Stimulated activated CD4-positive, alpha-beta T cell treated with anti-CD3 and anti-CD28 coated beads, Interleukin-1b, Interleukin-23, amount 100 ng/mL, for 1 hour (primary cell): ENCODE measurements at places on chromosomes 12 and 14.

- DNase-seq, result no peak
Observed at GRCh38 chr12:96064966-96065365, 29.6 kb upstream of the LTA4H start.

DNA sequence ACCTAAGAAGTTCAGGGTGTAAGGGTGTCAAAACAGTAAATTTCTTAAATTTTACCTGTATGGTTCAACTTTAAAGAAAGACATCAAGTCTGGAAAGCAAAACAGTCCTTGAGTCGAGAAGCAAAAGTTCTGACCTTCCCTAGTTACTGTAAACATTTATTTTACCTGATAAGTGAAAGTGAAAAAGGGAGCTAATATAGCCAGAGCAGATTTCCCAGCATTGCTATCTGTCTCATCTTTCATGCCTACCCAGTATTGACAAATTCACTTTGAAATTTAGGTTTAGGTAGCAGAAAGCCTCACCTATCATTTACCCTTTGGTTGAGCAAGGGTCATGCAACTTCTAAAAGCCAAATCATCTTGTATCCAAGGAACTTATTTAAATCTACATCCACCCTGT, 24.5 kb downstream of the SLC38A4 start:
- no peak for DNase-seq

GRCh38 chr12:55732288-55732687, 3.5 kb upstream of the CD63 start:
- DNase-seq, result no peak

DNA sequence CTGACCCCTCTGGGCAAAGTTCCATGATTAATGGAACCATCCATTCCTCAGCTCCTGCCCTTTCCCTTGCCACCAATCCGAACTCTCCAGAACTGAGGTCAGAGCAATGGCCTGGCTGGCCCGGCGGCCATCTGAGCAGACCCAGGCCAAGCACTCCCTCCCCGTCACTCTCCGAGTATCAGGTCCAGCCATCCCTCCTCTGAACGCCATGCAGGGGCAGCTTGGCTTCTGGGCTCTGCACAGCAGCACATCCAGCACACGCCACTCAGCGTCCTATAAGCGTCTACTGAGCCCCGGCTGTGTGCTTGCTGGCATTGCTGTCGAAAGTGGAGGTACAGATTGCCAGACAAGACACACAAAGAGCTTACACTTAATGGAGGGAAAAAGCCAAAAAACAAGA, 34.3 kb upstream of the VWF start:
- DNase-seq, result no peak

GRCh38 chr12:127422935-127423566, 843.9 kb upstream of the TMEM132C start:
- no peak for DNase-seq

DNA sequence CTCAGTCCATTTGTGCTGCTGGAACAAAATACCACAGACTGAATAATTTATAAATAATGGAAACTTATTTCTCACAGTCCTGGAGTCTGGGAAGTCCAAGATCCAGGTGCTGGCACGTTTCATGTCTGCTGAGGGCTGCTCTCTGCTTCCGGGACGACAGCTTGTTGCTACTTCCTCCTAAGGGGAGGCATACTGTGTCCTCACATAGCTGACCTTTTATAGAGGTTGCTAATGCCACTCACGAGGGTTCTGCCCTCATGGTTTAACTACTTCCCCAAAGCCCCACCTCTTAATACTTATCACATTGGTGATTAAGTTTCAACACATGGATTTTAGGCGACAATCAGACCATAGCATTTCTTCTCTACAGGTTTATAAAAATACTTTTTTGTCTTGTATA, 411.1 kb downstream of the NRXN3 start:
- DNase-seq, result no peak

DNA sequence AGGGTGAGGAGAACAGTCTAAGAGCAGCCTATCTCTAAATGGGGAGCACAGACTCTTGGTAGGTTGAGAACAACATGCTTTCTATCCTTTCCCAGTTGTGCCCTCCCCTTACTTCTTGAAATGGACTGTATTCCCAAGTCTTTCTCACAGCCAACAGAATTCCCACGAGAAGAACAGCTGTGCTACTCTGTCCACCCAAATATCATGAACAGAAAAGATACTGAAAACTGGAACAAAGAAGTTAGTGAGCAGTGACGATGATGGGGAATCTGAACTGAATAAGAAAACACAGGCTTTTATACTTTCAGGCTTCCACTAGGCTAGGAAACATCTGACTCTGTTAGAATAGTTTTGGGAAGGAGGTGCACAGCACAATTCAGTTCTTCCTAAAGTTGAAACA, 3.4 kb downstream of the NACA start:
- DNase-seq, result no peak

DNA sequence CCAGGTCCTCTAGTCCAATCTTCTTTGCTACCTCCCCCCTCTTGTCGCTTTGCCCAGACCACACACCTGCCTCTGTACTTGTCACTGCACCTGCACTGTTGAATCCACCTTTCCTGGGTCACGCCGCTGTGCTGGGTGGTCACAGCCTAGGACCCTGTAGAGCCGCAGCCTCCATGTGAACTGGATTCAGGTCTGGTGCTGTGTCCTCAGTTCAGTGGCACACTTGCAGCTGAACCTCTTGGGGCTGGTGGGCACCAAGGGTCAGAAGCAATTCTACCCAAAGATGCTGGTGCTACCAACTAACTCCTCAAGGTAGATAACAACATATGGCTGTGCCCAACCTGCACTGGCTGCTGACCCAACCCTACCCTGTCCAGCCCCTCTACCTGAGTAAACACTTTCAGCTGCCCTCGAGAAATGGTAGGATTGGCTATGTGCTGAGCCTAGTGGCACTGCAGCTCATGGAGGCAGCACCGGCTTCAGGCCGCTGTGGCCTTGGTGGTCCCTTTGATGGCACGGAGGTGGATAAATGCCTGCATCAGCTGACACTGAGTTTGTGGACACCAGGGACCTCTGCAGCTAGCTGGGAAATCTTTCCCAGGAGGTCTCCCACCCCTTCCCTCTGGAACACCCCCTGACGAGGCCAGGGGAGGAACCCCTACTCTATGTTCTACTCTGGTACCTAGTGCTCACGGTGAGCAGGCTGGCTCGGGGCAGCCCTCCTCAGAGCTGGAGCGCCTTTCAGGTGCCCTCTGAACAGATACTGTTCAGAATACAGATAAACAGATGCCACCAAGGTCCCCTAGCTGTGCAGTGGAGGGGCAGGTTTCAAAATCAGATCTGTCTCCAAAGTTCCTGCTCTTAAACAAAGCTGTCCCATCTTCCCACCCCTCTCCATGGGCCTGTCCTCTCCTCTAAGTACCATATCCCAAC, 14.3 kb downstream of the AGAP2 start:
- DNase-seq, result no peak

GRCh38 chr14:95157048-95157326, 342 bp downstream of the DICER1 start:
- no peak for DNase-seq

DNA sequence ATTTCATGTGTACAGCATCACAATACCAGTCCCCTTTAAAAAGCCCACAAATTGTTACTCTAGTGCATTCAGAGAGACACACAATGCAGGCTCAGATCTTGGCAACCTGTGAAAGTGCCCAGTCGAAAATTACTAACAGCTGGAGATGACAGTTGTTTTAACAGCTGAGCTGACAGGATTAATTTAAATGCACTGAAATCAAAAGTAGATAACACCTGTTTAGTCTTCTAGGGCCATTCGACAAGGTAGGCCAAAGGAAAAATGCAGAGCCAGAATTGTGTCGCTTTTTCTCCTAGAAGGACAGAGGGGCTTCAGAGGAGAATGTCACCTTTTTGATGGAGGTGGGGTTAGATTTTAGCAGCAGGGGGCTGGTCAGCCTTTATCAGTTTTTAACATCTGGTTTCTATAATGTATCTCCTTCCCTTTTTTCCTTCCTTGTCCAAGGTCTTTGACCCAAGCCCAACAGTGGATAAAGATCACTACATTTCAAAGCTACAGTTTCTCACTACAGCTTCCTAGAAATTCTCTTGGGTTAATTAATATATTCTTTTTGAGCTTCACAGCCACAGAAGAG, 139.1 kb downstream of the SOX5 start:
- no peak for DNase-seq

- no peak for DNase-seq
Observed at GRCh38 chr14:76615331-76615730, 145.9 kb upstream of the VASH1 start.

- no peak for DNase-seq
Observed at GRCh38 chr12:122116707-122117535, 38.4 kb downstream of the MLXIP start.

DNA sequence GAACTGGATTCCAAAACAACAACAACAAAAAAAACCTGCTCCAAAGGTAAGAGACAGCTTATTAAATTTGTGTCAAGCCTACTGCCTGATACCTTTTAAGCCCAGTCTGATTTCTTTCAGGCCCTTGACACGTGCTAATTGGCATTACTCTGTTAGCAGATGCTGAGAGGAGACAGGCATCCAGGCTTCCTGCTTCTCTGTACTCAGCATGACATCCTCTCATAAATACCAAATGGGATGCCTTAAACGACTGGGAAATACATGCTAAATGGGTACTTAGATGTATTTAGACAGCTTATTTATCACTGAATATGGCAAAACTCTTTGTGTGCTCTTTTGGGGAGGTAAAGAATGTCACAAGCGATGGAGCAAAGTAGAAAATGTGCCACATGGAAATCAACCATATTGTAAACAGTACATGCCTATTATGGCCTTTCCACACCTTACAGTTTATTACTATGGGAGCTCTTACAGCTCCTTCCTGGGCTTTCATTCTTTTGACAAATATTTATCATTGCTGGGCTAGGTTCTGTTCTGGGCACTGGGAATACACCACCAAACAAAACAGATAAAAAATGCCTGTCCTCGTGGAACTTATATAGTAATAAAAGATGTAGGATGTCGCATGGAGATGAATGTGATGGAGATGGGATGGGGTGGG, 11.5 kb upstream of the PCED1B start:
- no peak for DNase-seq

GRCh38 chr12:40911676-40912075, 219.4 kb downstream of the CNTN1 start:
- no peak for DNase-seq

DNA sequence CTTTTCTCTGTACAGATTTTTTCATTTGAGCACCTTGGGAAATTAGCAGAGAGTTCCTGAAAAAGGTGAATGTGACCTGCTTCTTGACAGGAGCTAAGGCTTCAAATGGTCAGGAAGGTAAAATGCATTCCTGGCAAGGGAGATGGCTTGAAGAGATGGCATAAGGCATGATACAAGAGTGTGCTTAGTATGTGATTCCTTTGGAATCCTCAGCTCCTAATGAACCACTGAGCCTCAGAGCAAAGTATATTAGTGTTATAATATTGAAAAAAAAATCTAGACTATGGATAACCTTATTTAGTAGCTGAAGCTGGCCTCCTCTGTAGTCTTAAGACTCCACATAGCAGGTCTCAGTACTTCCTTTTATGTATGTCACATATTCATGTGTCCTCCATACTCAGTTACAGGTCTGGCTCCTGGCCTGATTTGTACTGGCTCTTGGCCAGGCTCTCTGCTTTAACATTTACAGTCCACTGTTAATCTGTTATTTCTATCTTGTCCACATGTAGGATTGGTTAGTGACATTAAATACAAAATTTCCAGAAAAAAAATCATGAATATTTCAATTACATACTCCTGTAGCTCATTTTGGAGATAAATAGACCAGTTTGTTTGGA, 17.9 kb downstream of the TOGARAM1 start:
- no peak for DNase-seq

DNA sequence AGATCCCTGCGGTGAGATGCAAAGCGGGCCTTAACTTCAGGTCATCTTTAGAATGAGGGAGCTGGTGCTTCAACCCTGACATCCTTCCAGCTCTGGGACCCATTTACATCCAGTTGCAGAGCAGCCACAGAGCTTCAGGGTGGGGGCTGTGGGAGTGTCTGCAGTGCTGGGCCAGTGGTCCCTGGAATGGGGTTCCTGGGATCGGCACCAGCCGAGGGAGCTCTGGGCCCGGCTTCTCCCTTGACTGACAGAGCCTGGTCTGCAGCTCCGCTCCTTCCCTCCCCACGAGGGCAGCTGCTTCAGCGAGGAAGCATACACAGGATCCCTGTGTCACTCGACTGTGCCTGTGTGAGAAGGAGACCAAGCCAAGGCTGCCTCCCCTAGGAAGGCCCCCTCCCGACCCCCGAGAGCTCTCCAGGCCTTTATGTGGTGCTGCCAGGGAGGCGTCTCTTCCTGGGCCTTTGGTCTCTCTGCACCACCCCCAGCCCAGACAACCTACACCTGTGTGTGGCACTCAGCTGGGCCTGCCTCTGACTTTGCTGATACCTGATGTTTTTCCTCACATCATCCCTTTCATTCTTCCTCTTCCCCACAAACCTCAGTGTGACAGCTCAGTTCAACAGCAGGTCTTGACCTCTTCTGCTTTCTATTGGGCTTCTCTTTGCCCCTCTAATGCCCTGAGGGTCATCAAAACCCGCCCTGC, 48.1 kb upstream of the RIN3 start:
- no peak for DNase-seq

GRCh38 chr12:4412465-4412864, 33.0 kb upstream of the FGF23 start:
- no peak for DNase-seq

DNA sequence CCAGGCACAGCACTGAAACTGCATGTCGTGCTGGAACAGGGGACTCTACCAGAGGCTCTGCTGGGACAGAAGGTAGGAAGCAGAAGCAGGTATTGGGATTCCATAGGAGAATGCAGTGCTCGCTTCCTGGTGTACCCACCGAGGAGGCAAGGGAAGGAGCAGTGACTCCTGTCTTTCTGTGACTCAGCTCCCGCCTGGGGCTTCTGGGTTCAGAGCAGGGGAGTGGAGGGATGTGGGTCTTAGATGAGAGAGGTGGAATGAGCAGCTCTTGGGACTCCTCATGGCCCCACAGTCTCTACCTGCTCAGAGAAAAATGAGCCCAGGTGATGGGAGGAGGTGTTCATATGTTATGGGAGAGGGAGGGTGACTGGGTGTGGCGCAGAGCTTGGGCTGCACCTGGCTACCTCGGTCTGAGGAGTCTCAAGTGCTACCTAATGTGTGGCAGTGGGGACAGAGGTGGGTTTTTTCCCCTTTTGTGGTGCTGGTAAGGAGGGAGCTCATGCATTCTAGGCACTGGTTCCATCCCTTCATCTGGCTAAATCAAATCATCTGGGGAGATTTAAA, 26.3 kb downstream of the WNT5B start:
- no peak for DNase-seq

GRCh38 chr14:20494935-20495766, 10.2 kb upstream of the RNASE10 start:
- DNase-seq, result no peak

GRCh38 chr14:91750634-91751198, 18.8 kb upstream of the CATSPERB start:
- DNase-seq, result no peak

DNA sequence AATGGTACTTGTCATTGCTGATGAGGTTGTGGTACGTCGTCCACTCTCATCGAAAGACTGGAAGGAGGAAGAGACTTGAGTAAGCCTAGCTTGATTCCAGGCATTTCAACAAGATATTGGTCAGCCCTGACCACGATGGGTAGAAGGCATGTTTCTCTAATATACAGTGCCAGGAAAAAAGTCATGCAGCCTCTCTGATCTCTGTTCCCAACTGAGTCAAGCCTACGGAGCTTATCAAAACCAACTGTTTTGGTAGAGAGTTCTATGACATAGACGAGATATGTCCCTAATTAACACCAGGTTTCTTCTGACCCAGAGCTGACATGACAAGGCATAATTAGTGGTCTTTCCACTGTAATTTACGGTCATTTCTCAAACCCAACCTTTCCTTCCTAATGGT, 58.5 kb downstream of the NIN start:
- DNase-seq, result no peak
